ENCODE measurements at places on chromosomes 6 and 20.

GRCh38 chr6:170253226-170253909, 37.5 kb downstream of the DLL1 start:
- no peak for DNase-seq

GRCh38 chr6:112027942-112028674, 25.8 kb upstream of the CCN6 start:
- no peak for DNase-seq

- no peak for DNase-seq
Measured at GRCh38 chr6:55868771-55869479, 6.5 kb downstream of the BMP5 start.

GRCh38 chr6:108807928-108808327, 40.3 kb upstream of the ARMC2 start:
- DNase-seq = peak; percentile 55

DNA sequence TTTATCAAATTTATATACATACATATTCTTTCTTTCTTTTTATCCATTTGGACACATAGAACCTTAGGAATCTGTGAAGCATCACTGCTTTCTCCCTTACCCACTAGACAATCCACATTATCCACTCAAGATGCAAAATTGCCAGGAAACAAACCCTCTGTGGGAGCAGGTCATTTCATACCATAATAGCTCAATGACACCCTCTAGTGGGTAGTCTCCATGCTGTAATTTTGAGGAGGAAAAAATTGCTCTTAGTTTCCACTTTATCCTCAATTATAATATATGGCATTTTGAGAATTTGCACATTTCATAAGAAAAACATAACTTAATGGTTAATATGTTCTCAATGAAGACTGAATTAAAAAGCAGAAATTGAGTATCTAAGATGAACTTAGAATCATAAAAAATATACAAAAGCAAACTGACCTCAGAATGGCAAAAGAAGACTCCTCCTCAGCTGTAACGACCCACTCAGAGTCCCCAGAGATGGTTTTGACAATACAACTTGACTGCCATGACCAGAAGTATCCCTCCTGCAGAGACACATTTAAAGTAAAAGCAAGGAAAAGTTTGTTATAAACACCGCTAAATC, 164.1 kb downstream of the FRK start:
- DNase-seq = peak; percentile 66

GRCh38 chr6:125111219-125111983, 42.2 kb upstream of the TPD52L1 start:
- no peak for DNase-seq

DNA sequence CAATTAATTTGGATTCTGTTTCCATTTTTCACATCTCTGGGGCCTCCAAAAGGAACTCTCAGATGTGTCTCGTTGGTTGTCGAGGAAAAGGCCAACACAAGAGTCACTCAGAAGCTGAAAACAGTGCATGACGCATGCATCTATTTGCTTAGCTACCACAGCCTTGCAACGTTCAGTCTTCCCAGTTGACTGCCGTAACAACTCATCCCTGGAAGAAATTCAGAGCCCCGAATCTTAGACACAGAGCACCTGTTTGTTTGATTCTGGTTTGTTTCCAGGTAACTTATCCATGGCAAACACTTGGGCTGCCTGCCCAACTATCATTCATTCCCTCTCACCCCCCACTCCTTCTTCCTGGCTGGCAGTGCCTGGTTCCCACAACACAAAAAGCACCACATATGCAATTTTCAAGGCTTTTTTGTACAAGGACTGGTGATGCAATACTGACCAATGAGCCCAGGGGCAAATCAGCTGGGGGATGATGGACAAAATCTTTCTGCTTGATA, 60.5 kb downstream of the ZMYND8 start:
- DNase-seq = no peak

GRCh38 chr6:56752009-56752408, 109.3 kb upstream of the DST start:
- no peak for DNase-seq

DNA sequence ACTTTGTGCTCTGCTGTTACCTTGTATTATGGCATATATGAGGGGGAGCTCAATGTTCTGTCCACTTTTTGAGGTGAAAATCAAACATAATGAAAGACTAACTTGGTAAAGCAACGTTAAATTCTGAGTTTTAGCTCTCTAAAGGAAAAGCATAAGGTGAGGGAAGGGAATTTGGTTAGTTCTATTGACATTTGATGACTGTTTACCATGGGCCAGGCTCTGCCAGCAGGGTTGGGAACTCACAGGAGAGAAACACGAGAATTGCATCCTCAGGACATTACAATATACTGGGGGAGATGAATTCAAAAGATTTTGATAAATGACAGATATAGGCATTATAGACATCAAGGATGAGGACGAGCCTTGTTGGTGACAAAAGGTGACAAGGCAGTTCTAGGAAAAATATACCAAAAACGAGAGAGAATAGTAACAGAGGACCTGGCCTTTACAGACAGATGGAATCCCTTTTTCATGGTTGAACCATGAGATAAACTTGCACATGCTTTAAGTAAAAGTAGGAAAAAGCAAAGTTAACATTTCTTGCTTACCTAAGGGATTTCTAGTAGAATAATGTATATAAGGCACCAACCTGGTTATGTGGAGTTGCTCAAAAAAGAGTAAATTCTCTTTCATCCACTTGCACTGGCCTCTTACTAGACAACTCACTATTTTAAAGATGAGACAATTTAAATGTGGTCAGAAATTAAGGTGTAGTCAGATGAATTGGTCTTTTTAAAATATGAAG, 191.4 kb downstream of the NKAIN2 start:
- no peak for DNase-seq

DNA sequence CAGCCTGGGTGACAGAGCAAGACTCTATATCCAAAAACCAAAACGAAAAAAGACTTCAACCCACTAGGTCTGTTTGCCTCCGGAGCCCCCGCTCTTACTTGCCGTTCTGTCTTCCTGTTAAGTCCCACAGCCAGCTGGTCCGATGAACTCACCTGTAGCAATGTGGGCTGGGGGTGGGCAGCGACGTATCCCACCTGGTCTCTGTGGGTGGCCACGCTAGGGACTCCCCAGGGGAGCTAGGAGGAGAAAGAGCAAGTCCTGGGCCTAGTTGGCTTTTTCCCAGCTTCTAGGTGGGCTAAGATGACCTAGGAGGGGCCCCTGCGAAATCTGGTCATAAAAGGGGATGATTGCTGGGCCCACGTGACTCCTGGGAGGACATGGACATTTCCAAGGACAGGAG, 166.0 kb upstream of the KCNG1 start:
- no peak for DNase-seq

GRCh38 chr6:127282184-127282583, 15.5 kb downstream of the RNF146 start:
- no peak for DNase-seq

GRCh38 chr6:145569140-145569539, 166.2 kb downstream of the EPM2A start:
- DNase-seq = peak; percentile 61

GRCh38 chr6:84282550-84282949, 55.1 kb upstream of the CEP162 start:
- DNase-seq = peak; percentile 91

- DNase-seq = peak; percentile 97
Measured at GRCh38 chr6:89793586-89793985, 26.0 kb downstream of the MDN1 start.

GRCh38 chr6:8219352-8219943, 117.1 kb upstream of the EEF1E1 start:
- peak; percentile 67 for DNase-seq

GRCh38 chr6:157760589-157761330, 62.3 kb upstream of the SNX9 start:
- DNase-seq = peak; percentile 50

- peak; percentile 57 for DNase-seq
Measured at GRCh38 chr6:138805016-138805765, 9.3 kb downstream of the ECT2L start.

GRCh38 chr20:20606881-20607280, 105.6 kb downstream of the RALGAPA2 start:
- no peak for DNase-seq

GRCh38 chr20:51091406-51092195, 68.7 kb upstream of the KCNG1 start:
- no peak for DNase-seq

DNA sequence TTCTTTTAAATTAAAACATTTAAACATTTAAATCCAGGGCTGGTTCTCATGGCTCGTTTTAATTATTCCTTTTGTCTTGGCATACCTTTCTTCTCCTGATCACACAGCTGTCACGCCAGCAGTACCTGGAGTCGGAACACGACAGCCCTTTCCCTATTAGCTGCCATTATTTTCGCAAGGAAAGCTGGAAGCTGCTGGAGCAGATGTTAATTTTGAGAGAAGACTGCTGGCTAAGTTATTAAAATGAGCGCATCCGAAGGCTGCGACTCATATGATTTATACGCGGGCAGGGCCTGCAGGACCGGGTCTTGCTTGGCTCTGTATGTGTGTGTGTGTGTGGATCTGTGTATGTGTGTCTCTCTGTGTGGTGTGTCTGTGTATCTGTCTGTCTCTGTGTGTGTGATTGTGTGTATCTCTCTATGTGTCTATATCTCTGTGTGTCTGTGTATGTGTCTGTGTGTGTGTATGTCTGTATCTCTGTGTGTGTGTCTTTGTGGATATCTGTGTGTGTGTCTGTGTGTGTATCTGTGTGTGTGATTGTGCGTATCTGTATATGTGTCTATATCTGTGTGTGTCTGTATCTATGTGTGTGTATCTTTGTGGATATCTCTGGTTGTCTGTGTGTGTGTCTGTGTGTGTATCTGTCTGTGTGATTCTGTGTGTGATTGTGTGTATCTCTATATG, 191.5 kb downstream of the CDH4 start:
- DNase-seq = no peak

GRCh38 chr6:79787626-79788025, 156.5 kb downstream of the SH3BGRL2 start:
- no peak for DNase-seq

- peak; percentile 70 for DNase-seq
Measured at GRCh38 chr6:143223895-143224294, 163.2 kb downstream of the AIG1 start.

DNA sequence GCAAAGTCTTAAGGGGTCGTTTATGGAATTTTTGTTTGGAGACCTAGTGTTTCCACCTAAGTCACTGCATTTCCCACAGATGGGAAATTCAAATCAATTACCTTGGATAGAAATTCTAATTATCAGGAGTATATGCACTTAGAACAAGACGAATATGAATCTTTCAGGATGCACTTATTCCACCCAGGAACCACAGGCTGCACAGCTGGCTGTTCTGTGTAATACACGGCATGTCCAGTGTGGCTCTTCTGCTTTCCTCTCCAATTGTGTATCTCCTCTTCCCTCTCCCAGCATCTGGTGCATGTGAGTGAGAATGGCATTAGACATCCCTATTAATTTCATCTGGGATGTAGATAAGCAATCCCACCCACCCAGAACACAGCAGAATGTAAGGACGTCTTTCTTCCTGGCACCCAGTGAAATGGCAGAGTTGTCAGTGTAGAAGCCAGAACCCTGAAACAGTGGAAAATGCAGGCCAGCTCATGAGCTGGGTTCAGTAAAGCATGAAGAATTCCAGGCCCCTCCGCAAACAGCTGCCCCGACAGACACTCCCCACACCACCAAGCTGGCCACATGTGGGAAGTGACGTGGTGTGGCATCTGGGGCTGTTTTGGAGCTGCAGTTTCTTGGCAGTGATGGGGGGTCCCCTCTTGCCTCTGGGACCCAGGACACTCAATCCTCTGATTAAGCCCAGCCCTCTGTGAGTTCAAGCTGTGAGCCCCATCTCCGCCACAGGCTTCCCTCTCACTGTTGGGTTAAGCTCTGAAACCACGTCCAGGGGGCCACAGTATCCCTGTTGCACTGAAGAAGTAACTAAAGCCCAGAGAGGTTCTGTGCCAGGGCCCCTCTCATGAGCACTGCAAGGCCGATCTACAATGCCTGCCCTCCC, 180.1 kb upstream of the CST7 start:
- DNase-seq = peak; percentile 26
